ENCODE measurements at places on chromosomes 3 and 15. TPM values are rescaled to one million over a fixed set of nuclear protein-coding genes. Genes with fewer than 3 reads are reported as not detected.

GRCh38 chr3:192373586-192373985 lies 353.8 kb downstream of the FGF12 start:
- no peak for DNase-seq

- DNase-seq: no peak
Measured at GRCh38 chr15:63514531-63514943, 10.1 kb downstream of the USP3 start.

DNA sequence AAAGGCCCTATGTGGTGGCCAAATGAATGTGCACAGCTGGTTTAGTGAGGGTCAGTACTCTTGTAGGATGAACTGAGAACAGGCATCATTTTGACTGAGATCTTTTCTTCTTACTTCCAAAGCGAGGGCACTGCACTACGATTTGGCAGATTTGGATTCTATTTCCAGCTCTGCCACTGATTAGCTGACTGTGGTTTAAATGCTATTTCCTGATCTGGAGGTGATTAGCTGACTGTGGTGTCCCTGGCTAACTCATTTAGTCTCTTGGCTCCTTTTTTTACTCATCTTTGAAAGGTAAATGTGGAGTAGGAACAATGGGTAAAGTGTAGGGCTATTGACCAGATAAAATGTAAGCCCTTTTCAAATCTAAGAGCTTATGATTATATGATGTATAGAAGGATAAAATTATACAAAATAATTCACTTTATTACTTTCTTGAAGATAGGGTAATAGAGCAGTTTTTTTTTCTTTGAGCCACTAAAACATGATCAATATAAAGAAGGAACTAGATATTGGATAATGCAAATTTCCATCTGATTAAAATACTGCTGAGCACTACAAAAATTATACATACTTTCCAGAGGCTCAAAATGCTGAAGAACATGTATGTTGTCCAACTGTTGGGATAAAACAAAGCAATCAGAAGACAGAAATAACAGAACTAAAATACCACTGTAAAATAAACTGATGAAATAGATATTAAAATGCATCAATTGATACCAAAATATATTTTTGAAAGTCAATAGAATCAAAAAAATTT lies 39.7 kb upstream of the PLOD2 start:
- DNase-seq: no peak

DNA sequence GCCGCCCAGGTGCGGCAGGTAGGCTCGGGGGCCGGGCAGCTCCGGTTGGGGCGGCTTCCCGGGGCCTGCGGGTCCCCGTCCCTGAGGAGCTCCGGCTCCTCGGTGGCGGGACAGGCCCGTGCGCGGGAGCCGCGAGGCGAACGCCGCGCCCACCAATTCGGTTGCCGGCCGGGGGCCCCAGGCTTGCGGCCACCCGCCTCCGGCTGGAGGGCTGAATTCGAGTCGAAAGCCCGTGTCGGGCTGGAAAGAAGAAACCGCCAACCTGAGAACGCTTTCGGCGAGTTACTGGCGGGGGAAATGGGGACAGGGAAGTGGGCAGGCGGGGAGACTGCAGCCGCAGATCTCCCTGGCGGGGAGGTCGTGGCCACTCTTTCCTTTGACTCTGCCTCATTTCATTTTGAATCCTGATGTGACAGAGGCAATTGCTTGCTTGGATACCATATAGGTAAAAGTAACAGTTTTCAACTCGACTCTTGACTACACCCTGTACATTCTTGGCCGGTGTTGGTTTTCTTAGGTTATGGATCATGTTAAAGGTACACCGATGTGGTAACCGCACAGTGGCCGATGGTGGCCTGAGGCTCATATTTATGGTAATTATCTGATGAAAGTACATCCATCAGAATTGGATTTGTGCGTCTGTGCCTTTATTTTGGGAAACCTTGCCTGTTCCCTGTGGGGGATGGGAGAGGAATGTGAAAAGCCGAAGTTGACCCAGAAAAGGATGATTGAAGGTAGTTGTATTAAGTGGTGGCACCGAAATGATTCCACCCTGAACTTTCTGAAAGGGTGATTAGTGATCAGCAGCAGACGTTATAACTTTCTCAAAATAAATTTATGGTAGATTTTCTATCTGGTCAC lies 1.7 kb downstream of the B3GNT5 start:
- DNase-seq: peak; percentile 41

GRCh38 chr15:60370105-60370868 lies 27.5 kb downstream of the ANXA2 start:
- no peak for DNase-seq

Gene KY
- polyA plus RNA-seq: 1.6 TPM

DNA sequence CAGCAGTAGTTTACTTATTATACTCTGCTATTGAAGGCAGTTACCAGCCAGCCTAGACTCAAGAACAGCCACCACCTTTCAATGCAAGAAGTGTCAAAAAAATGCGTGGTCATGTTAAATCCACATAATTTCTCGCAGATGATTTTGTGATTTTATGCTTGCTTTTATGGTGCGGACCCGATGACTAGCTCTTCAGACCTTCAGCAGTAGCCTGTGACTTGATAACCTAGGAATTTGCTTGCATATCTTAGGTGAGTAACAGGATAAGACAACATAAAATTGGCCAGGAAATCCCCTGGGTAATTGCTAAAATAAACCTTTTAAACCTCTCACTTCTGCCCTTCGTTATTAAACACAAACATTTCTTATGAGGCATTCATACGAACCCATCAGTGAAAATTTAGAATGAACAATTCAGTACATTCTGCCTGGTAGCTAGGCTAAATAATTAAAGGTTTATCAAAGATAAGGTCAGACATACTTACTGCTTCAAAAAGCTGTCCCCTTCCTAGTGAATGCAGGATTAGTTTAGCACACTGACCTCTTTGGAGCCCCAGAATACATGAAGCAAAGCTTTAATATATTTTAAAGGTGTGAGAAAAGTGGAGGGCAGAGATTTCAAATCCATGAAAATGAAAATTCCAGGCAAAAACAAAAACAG lies 798.8 kb downstream of the OTOL1 start:
- no peak for DNase-seq

DNA sequence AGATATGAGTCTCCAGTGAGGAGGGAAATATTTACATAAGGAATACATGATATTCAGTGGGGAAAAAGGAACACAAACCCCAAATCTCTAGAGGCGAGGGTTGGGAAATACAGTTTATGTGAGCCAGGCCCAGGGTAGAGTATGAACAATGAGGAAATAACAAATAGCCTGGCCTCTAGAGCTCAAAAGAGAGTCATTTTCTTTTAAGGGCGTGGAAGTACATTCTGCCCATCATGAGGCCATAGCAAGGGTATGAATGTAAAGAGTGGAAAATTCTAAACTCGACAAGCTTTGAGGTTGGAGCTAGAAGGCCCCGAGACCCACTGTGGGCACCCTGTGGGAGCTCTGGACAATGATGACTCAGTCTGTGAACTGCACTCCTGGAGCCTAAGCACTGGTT lies 27.8 kb upstream of the IGF2BP2 start:
- no peak for DNase-seq

DNA sequence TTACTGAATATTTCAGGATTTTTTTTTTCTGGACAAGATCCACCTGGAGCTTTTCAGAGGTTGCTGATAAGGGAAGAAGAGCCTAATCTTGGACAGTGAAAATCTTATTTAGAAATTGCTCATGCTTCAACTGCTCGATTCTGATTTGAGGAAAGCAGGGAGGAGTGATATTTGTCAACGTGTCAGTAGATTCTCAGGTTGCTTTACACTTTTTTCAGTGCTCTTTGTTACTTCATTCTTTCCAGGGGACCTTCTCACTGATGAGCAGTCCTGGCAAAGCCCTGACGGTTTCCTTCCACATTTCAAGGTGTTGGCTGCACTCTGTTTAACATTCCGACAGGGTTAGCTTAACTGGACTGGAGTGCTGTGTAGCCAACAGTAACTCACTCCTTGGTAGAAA lies 24.1 kb upstream of the RARB start:
- DNase-seq: no peak

- DNase-seq: no peak
Measured at GRCh38 chr15:99487337-99487730, 78.5 kb upstream of the MEF2A start.

DNA sequence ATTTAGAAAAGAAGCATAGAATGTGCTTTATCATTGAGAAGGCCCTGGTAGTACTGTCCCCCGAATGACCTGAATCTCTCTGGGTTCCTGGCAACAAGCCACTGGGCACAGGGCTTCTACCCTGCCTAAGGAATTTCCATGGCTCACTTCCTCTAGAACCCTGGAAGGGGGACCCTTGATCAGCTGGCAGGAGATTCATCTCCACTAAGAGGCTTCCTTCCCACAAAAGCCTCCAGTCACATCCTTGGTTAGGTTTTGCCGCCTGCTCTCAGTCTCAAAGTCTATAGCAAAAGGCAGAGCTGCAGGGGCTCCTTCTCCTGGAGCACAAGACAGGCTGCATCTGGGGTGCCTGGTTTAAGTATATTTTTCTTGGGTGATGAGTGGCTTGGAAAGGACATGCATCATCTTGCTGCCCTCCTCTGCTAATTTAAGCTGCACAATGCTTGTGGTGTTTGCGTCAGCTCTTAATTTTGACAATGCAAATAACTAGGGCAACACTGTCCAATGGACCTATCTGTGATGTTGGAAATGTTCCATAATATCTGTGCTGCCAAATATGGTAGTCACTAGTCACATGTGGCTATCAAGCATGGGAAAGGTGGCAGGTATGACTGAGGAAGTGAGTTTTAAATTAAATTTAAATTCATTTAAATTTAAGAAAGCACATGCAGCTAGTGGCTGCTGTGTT lies 33.4 kb upstream of the RARRES1 start:
- no peak for DNase-seq

Gene SEMA6D
- polyA plus RNA-seq: 41.4 TPM

DNA sequence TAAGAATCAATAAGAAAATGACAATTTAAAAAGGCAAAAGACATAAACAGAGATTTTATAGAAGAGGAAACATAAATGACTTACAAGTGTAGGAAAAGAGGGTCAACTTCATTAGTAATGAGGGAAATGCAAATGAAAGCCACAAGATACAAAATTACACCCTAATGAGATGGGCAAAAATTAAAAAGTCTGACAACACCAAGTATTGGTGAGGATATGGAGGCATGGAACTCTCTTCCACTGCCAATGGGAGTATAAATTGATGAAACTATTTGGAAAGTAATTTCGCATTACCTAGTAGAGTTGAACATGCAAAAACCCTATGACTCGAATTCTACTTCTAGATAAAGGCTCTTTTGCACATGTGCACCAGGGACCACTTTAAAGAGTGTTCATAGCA lies 28.2 kb upstream of the ITGA11 start:
- no peak for DNase-seq

DNA sequence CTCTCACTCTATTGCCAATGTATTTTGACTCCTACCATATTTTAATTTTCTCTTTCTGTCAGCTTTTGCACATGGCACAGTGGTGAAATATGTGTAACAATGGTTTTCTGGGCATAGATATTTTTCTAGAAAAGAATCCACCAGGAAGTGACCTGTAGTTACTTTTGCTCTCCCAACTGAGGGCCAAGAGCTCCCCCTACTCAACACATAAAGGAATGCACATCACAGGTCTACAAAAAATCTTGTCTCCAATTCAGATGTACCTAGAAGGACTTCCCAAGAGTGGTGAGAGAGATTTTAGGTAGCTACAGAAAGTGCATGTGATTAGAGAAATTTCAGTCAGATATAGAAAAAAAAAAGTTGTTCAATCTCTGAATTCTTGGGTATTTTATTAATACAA lies 15.6 kb downstream of the CPA3 start:
- no peak for DNase-seq

GRCh38 chr3:149473357-149474249 lies 894 bp upstream of the TM4SF4 start:
- DNase-seq: no peak

DNA sequence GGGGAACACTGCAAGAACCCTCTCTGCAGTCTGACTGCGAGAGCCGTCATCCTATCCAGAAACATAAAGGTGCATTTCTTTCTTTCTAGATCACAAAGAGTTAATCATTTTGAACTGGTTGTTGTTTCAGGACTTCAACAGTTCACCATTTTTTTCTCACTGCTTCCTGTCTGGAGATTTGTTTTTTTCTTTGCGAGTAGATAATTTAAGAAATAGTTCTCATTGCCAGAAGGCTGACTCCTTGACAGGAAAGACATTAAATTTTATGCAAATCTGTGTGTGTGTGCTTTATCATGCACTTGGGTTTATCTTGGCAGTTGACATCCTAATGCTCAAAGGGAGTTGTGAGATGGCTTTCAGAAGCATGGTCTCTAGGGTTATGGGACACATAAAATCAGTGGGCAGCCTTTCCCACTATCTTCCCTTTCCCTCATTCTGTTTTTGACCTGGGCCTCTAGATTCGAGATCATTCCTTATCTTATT lies 123.5 kb upstream of the TBL1XR1 start:
- DNase-seq: peak; percentile 57

DNA sequence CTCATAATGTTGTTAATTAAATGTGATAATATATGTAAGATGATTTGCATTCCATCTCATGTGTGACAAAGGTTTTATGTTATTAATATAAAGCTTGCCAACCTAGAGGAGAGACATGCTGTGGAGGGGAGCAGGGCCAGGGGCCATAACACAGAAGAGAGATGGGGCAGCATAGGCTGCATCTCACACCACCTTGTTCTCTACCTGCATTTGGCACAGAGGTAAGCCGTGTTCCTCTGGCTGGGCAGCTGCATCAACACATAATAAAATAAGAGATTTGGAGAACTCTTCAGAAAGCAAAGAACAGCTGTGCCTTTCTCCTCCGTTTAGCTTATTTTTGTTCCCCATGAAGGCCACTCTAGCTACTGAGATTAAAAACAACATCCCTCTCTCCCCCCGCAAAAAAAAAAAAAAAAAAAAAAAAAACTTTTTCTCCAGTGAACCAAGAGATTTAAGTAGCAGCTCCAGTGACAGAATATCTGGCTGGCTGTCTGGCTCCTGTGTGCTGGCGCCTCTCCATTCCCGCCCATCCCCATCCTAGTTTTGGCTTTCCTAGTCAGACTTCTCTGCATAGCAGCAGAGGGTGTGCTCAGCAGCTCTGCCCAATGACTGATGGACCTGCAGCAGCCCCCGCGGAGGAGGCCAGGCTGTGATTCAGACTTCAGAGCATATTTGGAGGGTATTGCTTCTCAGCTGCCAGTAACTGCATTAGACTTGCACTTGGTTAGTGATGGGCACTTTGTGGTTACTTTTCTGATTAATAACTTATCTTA lies 52.2 kb upstream of the STXBP5L start:
- DNase-seq: peak; percentile 58

GRCh38 chr3:87082796-87083440 lies 92.0 kb upstream of the VGLL3 start:
- peak; percentile 57 for DNase-seq

DNA sequence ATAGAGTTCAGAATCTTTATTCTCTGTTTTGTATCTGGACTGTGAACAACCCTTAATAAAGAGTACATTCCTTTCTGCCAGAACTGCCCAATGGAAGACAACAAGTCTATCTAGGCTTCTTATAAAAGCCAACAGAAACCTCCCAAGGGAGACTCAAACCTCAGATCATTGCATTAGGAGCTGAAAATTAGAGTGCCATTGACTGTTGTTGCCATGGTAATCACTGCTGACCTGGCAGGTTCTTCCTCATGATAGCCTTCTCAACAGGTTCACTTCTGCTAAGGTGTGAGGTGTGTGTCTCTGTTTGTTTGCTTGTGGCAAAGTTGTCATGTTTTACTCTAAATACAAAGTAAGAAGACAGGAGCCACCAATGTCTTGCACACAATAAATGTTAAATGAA lies 79.2 kb downstream of the TMEM108 start:
- no peak for DNase-seq

Gene C3orf20
- polyA plus RNA-seq: 0.32 TPM

- no peak for DNase-seq
Measured at GRCh38 chr3:108428586-108428985, 81.8 kb downstream of the MYH15 start.

Gene CLDN16
- 35.6 TPM for polyA plus RNA-seq
